Esophagus squamous epithelium (tissue), 5 donors: ENCODE measurements at places on chromosomes 2 and 18.

- no peak for DNase-seq
Measured at GRCh38 chr2:213787869-213788268, 503.6 kb downstream of the SPAG16 start.

DNA sequence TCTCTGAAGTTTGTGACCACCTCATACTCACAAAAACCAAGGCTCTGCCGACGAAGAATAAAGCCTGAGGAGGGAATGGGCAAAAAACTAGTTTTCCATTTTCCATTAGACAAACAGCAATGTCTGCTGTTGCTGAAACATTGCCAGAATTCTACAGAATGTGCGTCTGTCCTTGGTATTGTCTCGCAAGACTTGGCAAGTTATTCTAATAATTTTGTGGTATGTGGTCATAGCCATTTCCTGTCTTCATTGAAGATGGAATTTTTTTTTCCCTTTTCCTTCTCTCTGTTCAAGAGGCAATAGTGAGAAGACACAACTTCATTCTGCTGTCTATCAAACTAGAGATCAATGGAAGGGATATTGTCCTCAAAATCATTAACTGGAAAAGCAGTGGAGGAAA, 296.1 kb downstream of the RND3 start:
- DNase-seq: no peak

DNA sequence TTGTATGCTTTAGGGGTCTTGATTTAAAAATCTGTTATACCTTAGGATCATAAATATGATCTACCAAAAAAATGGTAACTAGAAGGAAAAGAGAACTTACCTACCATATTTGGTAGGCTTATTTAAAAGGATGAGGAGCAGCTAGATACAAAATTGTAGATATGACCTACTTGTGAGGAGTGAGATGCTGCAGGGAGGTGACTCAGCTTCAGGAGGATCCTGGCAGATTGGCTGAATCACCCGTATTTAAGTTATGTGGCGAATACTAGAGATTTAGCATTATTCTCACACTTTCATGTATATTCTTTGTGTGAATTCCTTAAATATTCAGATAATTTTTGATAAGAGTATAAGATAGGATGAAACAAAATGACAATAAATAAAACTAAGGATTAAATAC, 657.3 kb upstream of the LINC00305 start:
- no peak for DNase-seq

DNA sequence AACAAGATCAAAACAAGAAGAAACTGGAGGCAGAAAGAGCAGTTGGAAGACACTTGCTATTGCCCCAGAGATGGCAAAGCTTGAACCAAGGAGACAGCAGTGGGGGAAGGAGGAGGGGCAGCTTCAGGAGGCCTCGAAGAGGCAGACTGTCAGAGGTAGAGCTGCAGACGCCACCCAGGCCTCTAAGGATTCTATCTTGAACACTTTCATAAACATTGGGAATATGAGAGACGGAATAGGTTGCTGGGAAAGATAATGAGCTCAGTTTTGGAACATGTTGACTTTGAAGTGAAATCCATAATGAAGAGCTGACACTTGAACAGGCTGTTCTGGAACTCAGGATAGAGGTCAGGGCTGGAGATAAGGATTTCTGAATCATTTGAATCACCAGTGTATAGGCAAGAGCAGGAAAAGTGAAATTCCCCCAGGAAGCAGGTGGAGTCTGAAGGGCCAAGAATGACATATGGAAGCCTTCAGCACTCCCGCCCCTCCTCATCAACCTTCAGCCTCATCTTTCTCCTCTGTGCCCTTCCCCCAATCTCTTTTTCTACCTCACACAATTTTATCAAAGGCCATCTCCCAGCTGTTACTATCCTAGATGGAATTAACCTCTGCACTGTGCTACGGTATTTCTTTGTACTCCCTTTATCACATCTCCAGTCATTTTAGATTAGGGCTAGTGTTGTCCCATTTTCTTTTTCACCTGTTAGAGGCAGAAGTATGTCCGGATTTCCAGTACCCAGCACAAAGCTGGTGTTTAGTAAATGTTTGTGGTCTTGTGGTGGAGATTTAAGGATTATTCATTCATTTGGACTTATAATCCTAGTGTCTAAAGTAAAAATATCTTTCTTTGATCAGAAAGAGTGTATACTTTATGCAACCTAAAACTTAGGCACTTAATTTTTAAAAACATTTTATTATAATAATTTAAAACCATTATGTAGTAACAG, 47.5 kb upstream of the RTN4 start:
- no peak for DNase-seq

DNA sequence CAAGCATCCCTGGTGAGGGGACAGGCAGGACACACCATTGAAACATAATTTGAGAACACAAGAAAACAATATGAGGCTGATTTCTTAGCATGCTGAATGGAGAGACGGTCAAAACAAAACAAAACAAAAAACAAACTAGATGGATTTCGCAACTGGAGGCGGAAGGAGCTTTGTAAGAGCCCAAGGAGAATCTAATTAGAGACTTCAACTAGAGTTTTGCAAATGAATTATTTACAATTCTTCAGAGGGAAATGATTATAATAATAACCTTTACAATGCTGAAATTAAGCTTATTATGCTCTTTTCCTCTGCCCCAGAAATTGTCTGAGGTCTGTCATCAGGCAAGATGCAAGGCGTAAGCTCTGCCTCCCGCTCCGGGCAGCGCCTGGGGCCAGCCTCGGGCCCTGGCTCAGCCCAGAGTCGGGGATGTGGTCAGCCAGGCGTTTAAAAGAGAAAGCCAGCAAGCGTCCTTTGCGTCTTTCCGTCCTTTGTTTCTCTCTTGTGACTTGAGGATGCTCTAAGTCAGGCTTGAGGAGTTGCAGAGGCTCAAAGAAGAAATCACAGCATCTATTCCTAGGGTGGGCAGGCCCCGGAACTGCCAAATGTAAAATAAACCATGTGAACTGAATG, 139.6 kb downstream of the TWIST2 start:
- no peak for DNase-seq

DNA sequence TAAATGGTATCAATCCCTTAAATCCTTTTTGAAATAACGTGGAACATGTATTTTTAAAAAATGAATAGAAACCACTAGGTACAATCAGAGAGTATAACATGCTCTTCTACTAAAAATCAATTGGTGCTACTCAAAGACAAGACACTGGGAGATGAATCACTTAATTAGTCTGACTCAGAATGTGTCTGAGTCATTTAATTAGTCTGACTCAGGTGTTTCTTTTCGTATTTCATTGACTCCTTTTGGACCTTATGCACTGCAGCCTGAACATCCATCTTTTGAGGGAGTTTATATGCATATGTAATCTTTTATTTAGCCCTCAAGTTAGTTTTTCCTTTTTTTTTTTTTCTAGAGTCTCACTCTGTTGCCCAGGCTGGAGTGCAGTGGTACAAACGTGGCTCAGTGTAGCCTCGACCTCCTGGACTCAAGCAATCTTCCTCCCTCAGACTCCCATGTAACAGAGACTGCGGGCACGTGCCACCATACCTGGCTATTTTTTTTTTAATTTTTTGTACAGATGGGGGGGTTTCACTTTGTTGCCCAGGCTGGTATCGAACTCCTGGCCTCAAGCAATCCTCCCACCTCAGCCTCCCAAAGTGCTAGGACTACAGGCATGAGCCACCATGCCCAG, 26.5 kb downstream of the PPP4R3B start:
- no peak for DNase-seq

- no peak for DNase-seq
Measured at GRCh38 chr18:13642440-13642827, 83.9 kb downstream of the FAM210A start.

DNA sequence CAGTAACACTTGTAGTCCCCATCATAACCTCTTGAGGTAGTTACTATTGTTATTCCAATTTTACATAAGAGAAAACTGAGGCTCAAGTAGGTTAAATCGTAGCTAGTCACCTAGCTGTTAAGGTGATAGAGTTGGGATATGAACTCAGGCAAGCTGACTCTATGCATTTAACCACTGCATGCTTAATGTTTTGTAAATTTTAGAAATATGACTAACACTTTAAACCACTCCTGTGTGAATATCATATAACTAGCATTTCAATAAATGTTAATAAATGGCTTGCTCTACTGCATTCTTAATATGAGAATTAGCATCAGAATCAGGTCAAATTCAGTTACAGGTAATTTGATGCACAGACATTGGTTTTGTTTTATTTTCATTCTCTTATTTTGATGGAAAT, 35.6 kb upstream of the CREB1 start:
- no peak for DNase-seq

DNA sequence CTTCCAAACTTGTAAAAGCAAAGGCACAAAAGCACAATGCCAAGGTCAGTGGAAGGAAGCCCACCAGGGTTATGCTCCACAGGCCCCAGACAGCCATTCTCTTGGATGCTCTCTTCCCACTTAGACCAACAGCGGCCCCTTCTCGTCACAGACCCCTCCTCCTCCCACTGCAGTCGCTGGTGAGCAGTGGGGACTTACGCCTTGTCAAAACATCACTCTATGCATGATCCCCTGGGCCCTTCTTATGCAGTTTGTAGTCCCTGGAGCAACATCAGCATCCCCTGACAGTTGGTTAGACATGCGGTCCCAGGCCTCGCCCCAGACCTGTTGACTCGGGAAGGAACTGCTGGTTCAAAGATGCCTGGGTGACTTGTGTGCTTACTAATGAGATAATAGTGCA, 376.0 kb upstream of the KLHL29 start:
- no peak for DNase-seq

DNA sequence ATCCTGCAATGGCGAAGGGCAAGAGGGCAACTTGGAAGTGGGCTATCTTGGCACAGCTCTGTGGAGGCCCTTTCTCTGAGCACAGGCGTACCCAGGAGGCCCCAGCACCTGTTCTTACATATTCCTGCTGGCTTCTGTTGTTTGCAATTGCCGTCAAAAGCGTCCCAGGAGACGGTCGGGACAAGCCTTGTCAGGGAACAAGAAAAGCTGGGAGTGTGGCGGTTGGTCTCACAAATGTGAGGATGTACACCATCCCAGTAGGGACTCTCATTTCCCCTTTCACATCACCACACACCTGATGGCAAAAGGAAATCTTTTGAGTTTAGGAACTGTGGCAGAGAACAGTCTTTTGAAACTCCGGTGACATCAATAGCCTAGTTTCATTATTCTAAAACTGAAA, 94.7 kb upstream of the EFEMP1 start:
- no peak for DNase-seq

DNA sequence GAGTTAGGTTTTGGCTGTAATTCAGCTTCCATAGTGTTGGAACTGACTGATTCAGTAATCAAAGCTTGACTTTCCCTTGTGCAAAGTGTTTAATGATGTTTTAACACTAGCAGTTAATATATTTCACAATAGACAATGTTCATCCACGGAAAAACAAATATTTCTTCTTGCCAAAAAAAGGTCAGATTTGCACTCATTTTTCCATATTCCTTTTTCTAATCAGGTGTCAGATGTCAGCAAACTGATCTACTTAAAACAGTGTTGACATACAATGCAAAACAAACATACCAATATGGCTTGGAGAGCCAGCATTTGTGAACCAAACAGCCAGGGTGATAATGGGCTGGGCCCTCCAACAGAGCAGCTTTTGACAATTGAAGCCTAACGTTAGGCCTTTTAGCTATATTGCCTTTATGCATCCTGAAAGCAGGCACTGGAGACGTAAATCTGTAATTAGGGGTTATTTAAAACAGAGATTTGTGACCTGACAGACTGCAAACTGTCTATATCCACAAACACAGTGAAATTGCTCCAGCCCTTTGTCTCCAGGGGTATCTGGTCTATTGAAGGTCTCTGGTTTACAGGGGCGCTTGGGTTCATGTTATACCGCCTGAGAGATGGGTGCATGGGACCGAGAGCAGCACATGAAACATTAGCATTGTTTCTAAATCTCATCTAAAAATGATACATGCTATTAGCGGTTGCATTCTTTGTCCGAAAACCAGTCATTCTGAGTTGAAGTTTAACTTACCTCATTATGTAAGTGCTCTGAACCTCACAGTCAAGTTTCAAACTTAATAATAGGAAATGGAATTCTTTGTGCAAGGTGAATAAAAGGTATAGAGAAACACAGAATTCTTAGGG, 7.1 kb upstream of the CDCA7 start:
- no peak for DNase-seq

DNA sequence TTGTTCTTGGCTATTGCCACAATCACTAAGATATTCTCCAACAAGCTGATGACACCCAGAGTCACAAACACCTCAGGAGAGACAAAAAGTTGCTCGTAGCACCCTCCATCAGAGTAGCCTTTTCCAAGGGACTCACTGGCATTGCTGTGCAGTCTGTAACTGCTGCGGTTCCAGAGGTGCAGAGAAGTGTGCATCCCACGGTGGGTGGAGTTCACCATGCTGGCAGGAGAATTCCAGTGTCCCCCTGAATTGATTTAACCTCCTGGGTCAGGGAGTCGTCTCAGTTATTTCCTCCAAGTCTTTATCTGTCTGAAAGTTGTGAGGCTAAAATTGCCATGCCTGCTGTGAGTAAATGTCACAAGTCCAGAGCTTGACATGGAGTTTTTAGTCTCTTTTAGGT, 443 bp downstream of the MC4R start:
- no peak for DNase-seq

- DNase-seq: no peak
Measured at GRCh38 chr2:121260370-121261154, 24.4 kb downstream of the TFCP2L1 start.

DNA sequence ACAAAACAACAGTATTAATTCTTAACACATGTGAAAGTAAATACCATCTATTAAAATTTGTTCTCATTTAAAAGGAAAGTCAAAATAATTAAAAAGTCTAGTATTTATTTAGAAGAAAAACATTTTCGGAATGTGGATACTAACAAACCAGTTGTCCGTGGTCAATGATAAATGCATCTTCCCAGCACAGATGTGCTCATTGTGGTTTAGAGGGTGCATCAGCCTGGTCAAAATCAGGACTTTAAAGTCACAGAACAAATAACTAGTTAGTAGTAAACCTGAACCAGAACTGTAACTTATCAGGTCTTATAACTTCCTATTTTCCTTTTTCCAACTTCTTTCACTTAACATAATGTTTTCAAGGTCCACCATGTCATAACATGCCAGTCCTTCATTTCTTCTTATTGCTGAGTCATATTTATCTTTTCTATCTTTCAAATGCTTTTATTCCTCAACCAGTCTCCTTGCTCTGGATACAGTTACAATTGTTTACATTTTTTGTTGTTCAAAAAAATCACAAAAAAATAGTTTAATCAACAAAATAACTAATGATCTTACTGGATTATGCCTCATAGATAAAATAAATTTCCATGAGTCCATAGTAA, 55.8 kb downstream of the ID2 start:
- no peak for DNase-seq

GRCh38 chr2:108906403-108907077, 82.5 kb downstream of the EDAR start:
- DNase-seq: no peak

- no peak for DNase-seq
Measured at GRCh38 chr18:63850020-63850419, 37.5 kb upstream of the SERPINB2 start.

DNA sequence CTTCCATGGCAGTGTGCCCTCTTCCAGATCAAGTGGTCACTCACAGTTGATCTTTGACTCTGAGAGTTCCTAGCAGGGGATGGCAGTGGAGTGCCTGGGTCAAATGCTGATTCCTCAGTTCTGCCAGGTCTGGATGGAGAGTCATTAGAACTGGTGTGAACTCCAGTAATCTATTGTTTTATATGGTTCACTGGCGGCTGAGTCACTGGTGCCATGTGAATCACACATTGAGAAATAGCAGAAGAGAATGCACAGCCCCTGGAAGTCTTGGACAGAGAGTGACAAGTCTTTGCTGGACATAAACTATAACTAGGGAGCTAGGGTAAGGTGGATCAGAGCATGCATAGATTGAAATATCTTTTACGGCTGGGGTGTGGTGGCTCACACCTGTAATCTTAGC, 86.9 kb downstream of the EIF2AK3 start:
- no peak for DNase-seq

- DNase-seq: no peak
Measured at GRCh38 chr2:136151021-136151971, 33.3 kb upstream of the CXCR4 start.

- no peak for DNase-seq
Measured at GRCh38 chr2:216030216-216030615, 16.9 kb upstream of the MREG start.
